ENCODE measurements at places on chromosomes 1 and 21. TPM values are rescaled to one million over a fixed set of nuclear protein-coding genes. Genes with fewer than 3 reads are reported as not detected.

GRHL3 gene
- 0.92 TPM for total RNA-seq

MSH4 gene
- not detected for total RNA-seq

TBX15 gene
- not detected for total RNA-seq

FABP3 gene
- total RNA-seq: not detected

LDLRAD2 gene
- total RNA-seq: 0.15 TPM

ACADM gene
- 31.6 TPM for total RNA-seq

HORMAD1 gene
- total RNA-seq: 9.7 TPM

SPRR3 gene
- total RNA-seq: not detected

OR2L2 gene
- total RNA-seq: not detected

KCNQ4 gene
- total RNA-seq: 0.43 TPM

AMY2A gene
- not detected for total RNA-seq

NENF gene
- total RNA-seq: 131 TPM

WNT2B gene
- 0.39 TPM for total RNA-seq

CLCA1 gene
- total RNA-seq: not detected

RIMS3 gene
- 1.7 TPM for total RNA-seq

AIRE gene
- not detected for total RNA-seq

LEMD1 gene
- total RNA-seq: not detected

NUP210L gene
- total RNA-seq: not detected
